ENCODE measurements at places on chromosomes 1 and 21.

- no peak for DNase-seq
Observed at GRCh38 chr1:25019337-25020172, 89.5 kb upstream of the RUNX3 start.

DNA sequence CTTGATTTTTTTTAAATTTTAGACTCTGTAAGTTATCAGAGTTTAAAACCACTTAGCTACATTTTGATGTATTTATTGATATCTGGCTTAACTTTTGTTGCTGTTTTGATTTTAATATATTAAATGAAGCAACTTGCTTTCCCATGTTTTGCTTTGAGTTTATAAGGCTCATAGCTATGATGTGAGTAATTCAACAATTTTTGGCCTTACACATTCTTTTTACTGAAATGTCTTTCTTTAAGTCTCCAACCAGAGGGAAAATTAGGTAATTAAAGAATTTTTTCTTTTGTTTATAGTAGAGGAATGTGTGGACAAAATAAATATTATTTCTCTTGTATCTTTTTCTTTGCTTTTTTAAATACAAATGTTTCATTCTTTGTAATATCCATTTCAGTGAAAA, 258.3 kb upstream of the ADAMTS5 start:
- no peak for DNase-seq

GRCh38 chr21:42784276-42784675, 95.1 kb downstream of the WDR4 start:
- DNase-seq = no peak

DNA sequence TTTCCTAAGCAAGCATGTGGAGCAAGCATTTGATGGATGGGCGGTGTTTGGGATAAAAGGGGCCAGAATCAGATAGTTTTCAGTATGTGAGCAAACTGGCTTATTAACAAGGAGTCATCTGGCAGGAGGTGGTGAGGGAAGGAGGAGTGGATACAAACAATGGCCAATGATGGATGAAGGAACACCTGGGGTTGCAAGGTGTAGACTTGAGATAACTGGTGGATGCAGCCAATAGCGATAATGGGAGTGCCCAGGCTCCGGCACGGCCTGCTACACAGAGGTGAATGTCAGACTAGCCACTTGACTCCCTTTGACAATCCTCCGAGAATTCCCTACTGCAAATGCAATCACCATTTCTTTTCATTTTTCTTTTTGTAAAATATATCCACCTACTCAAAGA, 41.7 kb downstream of the C8B start:
- no peak for DNase-seq

DNA sequence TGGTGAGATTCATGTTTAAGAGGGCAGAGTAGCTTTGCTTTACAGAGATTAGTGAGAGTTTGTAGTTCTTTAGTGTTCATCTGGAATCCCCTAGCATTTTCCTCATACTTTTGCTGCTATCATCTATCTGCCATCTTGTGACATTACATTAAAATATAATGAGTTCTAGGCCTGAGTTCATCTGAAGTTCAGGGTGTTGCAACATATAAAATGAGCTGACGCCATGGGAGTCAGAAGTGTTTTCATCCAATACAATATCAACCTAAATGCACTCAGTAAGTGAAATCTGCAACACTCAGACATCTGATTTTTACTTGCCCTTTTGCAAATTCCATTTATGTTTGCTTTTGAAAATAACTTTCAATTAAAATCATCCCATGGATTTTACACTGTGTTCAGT, 153.8 kb downstream of the NTNG1 start:
- DNase-seq = no peak

DNA sequence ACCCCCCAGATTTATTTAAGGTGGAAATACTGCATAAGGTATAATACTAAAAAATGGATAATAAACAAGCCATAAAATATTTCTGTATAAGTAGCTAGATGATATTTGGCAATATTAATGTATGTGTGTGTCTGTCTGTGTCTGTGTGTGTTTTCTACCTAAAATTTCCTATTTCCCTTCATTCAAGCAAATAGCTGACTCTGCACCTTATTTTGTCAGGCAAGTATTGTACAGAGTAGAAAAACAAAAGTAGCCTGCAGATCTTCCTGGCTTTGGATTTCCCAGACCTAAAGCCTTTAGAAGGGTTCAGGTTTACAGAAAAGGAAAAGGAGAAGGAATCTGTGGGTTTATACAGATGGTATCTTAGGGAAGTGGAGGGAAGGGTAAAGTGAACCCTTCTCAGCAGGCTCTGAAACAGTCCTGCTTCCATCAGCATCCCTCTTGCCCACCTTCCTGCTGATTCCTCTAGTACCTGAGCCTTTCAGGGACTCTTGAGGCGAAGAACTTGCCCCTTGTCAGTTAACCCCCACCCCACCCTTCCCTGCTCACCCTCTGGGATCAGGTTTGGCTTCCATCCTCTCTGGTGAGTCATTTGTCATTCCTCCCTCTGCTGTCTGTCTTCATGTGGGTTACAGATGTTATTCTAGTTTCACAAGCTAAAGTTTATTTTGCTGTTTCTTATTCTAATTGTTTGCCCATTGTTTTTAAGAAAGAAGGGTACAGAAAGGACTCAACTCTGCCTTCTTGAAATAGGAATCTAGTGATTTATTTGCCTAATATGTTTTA, 21.7 kb upstream of the RGS16 start:
- DNase-seq = no peak

DNA sequence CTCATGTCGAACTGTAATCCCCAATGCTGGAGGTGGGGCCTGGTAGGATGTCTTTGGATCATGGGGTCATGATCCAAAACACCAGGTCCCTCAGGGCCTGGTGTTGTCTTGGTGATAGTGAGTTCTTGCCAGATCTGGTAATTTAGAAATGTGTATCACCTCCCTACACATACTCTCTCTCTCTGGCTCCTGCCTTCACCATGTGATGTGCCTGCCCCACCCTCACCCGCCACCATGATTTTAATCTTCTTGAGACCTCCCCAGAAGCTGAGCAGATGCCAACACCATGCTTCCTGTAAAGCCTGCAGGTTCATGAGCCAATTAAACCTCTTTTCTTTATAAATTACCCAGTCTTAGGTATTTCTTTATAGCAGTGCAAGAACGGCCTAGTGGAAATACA, 136.4 kb downstream of the NR5A2 start:
- DNase-seq = no peak

DNA sequence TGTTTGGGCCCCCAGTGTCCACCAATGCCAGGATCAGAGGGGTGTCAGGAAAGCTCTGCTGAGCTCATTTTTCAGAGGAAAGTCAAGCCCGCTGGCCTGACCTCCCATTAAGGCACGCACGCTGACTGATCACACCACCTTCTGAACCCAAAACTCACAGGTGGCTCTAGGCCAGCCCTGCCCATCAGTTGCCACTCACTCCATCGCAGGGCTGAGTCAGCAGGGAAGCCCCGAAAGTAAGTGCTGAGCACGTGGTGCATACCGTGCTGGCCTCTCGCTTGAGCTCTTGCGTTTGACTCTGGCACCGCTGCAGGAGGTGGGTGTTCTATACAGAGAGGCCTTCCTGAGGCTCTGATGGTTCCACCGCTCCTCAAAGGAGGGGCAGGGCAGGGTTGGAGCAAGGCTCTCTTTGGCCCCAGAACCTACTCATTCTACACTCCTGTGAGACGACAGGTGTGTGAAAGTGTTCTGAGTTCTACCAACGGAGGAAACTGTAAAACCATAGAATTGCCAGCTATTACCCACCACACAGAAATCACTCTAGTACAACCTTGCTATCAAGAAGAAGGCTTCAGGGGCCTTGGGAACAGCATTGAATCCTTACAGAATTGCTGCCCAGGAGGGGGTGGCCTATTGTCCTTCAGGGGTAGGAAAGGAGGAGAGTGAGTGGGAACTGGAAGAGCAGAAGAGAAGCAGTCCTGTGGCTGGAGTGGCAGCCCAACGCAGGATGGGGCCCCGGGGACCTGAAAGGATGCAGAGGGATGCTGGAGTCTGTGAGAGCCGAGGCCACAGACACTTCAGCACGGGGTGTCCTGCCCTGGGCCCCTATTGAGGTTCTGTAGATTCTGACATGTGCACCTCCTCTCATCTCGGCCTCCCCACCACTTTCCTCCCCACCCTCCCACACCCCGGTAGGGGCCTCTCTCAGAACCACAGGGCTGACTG, 214.7 kb upstream of the EDN2 start:
- DNase-seq = no peak

GRCh38 chr1:160522622-160523345, at the start of gene SLAMF6:
TSS of gene SLAMF6 (minus strand) at chr1:160523255. CDS start at chr1:160523192, 63 bp downstream.
- peak; percentile 8 for DNase-seq

GRCh38 chr1:235954306-235955283, 87.9 kb upstream of the LYST start:
- no peak for DNase-seq

DNA sequence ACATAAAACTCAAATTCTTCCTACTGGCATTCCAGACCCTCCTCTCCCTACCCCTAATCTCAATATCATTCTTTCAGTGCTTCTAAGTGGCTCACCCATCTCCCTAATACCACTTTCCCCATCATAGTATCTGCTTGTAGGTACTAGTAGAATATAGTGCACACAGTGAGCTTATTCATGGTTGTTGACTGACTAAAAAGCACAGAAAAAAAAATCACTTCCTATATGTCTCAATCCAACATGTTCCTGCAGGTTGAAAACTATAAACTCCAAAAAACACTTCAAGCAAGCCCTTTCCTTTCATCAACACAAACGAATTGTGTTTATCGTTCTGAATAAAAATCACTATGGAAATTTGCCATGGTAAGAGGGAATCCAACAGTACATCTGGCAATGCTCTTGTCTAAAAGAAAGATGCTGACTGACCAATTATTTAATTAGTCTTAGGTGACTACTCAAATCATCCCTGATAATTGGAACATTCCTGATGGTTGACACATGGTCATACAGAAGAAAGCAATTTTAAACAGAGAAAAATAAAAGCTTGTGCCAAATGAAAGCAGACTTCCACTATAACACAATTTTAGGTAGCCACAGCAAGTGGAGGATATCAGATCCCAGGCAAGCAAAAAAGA, 87.1 kb downstream of the NDUFS5 start:
- DNase-seq = no peak

DNA sequence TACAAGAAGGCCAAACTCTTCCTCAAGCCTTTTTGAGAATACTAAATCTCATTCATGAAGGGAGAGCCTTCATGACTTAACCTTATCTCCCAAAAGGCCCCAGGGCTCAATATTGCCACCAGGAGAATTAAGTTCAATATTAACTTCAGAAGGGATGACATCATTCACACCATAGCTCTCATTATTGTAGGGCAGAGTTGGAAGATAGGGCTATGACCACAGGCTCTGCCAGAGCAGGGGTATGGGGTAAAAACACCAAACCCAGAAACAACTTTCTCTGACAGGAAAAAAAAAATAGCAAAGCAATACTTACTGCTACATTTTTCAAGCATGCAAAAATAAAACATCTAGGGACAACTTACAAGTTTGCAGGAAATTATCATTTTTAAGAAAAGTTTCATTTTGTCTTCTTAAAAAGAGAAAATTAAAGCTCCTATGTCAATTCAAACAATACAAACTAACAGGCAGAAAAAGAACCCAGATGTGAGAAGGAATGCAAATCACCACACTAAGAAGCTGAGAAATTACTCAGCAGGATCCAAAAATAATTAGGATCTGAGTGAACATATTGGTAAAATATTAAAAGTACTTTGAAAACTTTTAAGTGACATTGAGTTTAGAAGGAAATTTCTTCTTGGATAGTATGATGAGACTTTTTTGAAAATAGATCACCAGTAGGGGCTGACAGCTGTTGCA, 1156.5 kb downstream of the NCAM2 start:
- no peak for DNase-seq

GRCh38 chr1:50880373-50880772, 79.7 kb downstream of the FAF1 start:
- DNase-seq = no peak

- no peak for DNase-seq
Observed at GRCh38 chr21:41866274-41866809, 12.8 kb downstream of the PRDM15 start.

GRCh38 chr1:39187275-39188046, 17.0 kb upstream of the MACF1 start:
- DNase-seq = no peak

GRCh38 chr1:43034195-43034658, 75.6 kb upstream of the SLC2A1 start:
- DNase-seq = no peak

DNA sequence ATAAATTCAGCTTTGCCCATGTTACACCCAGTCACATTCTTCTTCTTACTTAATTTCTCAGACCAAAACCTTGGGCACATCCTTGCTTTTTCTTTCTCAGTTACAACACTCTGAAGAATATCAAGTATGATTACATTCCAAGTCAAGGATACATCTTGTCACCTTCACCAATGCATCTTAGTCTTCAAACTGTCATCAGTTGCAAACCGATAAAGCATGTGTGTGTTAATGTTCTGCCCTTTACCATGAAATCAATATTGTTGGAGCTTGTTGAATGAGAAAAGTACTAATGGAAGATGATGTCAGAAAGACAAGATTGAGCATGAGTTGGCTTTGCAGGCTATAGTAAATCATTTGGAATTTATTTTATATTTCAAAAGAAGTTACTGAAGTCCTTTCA, 764.6 kb downstream of the NCAM2 start:
- DNase-seq = no peak

DNA sequence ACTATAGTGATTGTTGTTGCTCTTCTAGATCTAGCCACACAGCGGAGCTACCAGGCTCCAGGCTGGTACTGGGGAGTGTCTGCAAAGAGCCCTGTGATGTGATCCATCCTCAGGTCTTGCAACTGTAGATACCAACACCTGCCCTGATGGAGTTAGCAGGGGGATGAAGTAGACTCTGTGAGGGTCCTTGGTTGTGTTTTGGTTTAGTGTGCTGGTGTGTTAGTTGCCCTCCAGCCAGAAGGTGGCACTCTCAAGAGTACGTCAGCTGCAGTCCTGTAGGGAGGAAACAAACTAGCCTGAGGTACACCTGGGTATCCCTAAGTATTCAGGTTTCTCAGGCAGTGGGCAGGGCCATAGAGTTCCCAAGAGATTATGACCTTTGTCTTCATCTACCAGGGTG, 81.2 kb upstream of the TMPRSS2 start:
- no peak for DNase-seq

- DNase-seq = no peak
Observed at GRCh38 chr21:36155603-36156338, 853 bp upstream of the DOP1B start.

DNA sequence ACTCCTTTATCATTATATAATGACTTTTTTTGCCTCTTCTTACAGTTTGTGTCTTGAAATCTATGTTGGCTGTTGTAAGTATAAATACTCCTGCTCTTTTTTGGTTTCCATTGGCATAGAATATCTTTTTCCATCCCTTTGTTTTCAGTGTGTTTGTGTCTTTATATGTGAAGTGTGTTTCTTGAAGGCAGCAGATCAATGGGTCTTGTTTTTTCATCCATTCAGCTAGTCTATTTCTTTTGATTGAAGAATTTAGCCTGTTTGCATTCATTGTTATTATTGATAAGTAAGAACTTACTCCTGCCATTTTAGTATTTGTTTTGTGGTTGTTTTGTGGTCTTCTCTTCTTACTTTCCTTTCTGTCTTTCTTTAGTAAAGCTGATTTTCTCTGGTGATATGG, 322.8 kb downstream of the PLA2G4A start:
- no peak for DNase-seq
